Naive thymus-derived CD8-positive, alpha-beta T cell (primary cell): ENCODE measurements at places on chromosomes 1 and 21. TPM values are rescaled to one million over a fixed set of nuclear protein-coding genes. Genes with fewer than 3 reads are reported as not detected.

- DNase-seq, result no peak
These were observed 88.0 kb upstream of the ZNF648 start for GRCh38 chr1:182149411-182149965.

- no peak for DNase-seq
These were observed 36.8 kb upstream of the SFPQ start for GRCh38 chr1:35229587-35230360.

DNA sequence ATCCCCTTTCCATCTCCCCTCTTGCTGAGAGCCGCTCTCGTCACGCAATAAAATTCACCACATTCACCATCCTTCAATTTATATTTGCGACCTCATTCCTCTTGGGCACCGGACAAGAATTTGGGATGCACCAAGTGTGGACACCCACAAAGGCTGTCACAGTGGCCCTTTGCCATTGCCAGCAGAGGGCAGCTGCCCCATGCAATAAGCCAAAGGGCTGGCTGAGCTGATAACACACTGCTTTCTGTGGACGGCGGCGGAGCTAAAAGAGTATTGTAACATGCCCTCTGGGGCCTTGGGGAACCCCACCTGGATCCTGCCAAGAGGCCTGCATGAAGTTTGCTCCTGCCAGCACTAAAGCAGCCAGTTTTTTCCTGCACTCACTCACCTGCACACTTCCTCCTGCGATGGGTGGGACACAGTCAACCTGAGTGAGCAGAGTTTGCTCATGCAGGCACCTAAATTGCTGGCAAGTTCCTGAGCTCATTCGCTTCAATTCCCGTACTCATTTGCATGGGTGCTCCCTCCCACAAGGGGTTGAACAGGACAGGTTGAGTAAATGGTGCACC, 792.3 kb upstream of the ADAMTS5 start:
- no peak for DNase-seq

The PLPPR5 gene
- total RNA-seq, result not detected

The TMEM200B gene
- not detected for total RNA-seq

The IQCC gene
- total RNA-seq, result 2.1 TPM

DNA sequence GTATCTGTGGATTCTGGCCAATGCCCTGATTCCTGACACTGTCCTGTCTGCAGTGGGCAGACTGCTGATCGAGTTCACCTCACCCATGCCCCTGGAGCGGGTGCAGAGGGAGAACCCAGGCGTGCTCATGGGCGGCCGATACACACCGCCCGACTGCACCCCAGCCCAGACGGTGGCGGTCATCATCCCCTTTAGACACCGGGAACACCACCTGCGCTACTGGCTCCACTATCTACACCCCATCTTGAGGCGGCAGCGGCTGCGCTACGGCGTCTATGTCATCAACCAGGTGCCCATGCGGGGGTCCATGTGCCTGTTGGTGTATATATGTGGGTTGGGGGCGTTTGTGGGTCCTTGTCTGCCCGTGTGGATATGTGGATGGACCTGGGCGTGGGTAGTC, 2.6 kb downstream of the B4GALT2 start:
- DNase-seq, result no peak

DNA sequence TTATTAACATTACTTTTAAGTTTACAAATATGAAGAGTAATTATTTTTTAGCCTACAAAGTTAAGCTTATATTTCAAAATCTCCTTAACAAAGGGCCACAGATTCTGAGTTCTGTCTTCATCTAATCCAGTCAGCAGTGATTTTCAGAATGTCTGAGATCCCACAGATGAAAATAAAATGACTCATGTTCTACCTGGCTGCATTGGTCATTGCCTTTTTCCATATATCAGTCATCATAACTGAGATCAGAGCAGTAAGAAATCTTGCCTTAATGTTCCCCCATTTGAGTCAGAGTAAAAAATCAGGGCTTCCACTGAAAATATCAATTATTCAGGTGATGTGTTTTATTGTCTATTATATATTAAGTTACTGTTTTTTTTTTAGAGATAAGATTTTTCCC, 416.1 kb downstream of the MRPL39 start:
- no peak for DNase-seq

The PADI2 gene
- total RNA-seq, result not detected

The DMRTA2 gene
- total RNA-seq, result not detected

The KIAA0040 gene
- total RNA-seq, result 25.1 TPM

The ELAVL4 gene
- total RNA-seq, result not detected

DNA sequence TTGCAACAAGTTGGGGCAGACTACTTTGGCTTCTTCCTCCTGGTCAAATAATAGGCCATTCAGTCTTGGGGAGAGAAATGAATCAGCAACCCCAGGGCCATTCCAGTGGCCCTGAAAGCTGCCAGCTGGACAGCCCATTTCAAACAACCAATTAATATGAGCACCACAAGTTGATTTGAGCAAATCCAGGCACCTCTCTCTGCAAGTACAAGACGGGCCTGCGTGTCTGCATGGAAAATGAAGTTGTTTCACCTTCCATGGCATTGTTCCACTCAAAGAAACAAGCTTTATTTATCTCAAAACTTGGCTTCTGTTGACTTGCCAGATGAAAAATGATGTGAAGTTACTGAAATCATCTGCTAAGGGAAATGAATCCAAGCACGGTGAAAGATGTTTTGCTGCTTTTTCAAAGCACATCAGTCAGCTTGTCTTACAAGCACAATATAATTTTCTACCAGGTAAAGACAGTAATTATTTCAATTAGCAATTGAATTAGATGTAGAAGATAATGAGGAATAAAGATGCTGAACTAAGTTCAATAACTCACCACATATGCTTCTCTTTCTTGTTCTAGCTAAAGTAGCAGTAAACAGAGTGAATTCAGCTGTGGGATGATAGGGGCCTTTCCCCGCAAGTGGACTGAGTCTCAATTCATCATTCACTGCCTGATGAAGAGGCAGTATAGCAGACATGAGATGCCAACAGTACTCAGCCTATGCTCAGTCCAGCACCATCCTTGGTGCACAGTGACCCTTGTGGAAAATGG, 95.2 kb upstream of the SSX2IP start:
- DNase-seq, result no peak

DNA sequence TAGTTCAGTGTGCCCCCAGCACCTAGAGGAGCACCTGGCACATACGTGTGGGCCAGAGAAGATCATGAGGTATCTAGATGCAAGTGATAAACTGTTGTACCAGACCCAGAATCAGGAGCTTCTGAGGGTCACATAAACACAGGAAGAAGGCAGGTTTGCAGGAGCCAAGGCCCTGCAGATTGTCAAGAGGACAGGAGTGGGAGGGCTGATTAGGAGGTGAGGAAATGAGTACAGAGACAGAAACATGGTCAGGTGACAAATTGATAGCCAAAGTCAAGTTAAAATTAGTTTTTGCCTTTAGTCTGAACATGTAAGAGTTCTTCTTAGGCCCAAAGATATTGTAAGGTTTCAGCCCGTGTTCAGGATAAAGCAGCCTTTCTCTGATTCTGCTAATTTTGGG, 14.0 kb upstream of the TRAF3IP3 start:
- DNase-seq, result no peak

DNA sequence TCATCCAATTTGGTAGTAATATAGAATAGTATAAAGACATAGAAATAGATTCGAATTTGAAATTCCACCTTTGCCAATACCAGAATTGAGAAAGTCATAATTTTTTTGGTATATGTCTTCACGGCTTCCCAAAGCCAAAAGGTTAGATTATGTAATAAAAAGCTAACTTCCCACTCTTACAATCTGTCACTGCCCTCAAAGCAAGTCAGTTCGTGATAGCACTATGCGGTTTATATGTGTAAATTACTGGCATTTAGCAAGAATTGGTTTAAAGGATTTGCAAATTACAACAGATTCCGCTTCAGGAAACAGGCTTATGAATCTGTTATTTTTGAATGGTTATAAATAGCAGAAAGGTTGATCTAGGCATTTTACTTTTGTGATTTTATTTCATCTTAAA, 679.4 kb upstream of the ADGRL2 start:
- DNase-seq, result no peak

The TTC34 gene
- 6.2 TPM for total RNA-seq

DNA sequence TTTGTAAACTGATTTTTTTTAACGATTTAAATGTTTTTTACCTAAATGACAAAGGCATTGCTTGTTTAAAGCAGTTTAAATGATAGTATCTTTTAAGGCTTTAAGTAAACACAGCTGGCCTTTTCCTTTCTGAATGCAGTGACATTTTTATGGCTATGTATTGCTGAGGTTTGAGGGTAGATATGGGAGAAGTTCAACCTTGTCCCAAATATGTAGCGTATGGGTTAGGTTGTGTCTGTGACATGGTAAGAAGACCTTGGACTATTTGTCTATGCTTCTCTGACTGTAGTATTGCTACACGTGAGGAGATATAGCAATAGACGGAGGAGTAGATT, 32.5 kb downstream of the PKNOX1 start:
- no peak for DNase-seq

- no peak for DNase-seq
These were observed 41.4 kb upstream of the COL6A2 start for GRCh38 chr21:46056450-46056903.

The LCE1E gene
- not detected for total RNA-seq

DNA sequence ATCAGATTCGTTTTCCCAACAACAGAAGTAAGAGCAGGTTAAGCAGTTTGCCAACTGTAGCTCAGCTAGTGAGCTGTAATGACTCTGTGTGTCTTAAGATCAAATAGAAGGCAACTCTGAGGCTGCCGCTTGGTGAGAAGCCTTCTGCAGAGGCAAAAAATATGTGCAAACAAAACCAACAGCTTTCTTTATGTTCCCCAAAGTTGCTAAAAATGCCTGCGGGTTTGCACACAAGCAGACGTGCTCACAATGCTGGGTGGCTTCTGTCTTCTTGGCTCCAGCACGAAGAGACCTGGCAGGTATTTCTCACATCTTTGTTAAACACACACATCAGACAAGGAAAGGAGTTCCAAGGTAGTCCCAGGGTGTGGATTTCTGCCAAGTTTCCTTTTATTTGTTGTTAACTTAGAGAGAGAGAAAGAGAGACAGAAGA, 158.9 kb upstream of the JUN start:
- no peak for DNase-seq

The OR14C36 gene
- not detected for total RNA-seq

GRCh38 chr1:246733704-246734103, 9.5 kb downstream of the SCCPDH start:
- DNase-seq, result no peak

- DNase-seq, result no peak
These were observed 3.9 kb downstream of the NHLH1 start for GRCh38 chr1:160370561-160371345.

The DNAJC28 gene
- total RNA-seq, result 1.6 TPM

The RIMKLA gene
- total RNA-seq, result 0.11 TPM

DNA sequence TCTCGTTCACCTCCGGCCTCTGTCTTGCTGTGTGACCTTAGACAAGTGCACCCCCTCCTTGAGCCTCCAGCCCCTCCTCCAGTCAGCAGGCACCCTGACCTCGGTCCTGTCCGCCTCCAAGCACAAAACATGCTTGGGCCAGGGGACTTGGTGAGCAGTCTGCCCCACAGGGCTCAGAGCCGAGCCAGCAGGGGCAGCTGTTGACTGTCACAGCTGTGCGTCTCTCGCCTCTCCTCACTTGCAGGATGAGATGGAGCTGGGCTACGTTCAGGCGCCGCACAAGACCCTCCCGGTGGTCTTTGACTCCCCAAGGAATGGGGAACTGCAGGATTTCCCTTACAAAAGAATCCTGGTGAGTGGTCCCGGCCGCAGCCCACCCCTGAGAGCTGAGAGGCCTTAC, 24.2 kb downstream of the PADI3 start:
- DNase-seq, result no peak

DNA sequence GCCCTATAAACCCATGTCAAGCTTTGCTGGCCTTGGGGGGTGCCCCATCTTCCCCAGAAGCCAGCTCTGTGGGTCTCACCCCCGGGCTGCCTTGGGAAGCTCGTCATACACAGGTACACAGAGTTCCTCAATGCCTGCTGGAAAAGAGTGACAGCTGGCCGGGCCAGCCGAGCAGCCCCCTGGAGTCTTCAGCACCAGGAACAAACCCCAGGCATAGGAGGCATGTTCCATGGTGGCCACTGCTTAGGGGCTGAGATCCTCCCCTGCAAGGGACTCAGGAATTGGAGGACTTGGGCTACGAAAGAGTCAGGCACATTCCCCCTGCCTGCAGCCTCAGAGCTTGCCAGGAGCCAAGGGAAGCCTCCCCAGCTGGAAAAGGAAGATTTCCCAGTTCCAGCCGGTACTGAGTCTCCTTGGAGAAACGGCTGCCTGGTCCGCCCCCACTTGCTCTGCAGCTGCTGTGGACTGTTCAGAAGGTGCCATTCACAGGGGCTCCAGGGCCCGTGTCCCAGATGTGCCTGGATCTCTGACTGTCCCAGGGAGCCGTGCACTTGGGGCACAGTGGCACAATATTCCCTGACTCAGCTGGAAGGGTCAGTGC, 89.5 kb downstream of the STUM start:
- no peak for DNase-seq

DNA sequence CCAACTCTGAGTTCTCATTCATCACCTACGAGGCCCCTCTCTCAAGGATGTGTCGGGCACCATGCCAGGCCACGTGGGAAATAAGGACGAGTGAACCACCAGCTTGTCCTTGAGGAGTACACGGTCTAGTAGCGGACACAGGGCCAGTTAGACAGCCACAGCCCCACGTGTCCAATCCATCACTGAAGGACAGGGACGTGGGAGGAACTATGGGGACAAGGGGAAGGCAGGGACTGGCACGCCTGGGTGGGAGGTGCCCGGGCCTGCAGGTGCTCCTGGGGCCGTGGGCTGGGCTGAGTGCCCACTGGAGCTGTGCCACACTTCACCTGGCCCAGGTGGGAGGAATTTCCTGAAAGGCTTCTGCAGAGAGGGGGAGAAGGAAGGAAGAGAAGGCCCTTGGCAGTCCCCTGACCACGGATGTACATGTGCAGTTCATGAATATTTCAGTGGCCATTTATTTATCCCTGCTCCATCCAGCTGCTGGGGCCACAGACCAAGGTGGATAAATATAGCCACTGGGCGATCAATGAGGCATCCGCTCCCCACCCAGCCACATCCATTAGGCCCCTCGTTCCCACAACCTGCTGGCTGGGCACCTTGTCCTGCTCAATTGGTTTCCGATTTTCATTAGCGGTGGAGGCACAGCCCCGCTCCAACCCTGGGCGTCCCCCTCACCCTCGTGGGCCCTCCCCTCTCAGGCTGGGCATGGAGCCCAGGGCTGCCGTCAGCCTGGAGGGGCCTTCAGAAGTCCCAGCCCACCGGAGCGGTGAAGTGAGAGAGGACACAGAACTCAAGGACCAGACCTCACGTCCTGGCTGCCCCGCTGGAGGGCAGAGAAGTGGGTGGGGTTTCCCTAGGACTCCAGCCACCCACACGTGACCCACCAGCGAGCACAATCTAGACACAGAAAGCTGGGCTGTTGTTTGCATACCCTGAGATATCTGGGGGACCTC, 59.5 kb downstream of the CASZ1 start:
- no peak for DNase-seq
